ENCODE measurements at places on chromosomes 3 and 15.
A peak's percentile ranks its signal among the peaks of the same experiment; 100 is the strongest.

DNA sequence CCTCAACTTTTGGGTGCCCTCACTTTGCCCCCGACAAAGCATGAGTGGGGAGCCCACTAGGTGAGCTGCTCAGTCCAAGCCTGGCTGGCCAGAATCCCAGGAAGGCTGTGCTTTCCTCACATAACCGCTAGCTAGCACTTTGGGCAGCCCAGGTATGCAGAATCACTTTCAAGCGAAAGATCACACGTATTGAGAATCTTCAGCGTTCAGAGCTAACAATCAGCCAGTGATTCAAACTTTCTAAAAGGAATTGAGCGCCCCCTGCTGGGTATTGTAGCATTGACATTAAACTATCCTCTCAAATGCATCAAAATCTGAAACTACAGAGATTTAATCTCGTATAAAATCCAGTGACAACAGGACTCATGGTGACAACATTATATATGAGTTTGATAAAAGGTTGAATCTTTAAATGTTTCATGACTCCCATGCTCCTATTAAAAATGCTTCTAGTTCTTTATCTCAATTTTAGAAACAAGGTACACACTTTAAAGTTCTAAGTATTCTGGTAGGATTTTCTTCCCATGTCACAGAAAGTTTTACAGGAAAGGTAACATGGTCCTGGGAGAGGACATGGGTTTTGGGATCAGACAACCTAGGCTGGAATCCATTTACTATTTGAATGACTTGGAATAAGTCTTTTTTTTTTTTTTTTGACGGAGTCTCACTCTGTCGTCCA lies 11.8 kb downstream of the ANAPC13 start:
- no peak overlapping the region for H3K4me3 ChIP-seq
- peaks cover 6% of the 10 kb centered on the region for H3K4me1 ChIP-seq
- H3K36me3 ChIP-seq, result no peaks in the 10 kb centered on the region
- DNase-seq, result peak; percentile 99

DNA sequence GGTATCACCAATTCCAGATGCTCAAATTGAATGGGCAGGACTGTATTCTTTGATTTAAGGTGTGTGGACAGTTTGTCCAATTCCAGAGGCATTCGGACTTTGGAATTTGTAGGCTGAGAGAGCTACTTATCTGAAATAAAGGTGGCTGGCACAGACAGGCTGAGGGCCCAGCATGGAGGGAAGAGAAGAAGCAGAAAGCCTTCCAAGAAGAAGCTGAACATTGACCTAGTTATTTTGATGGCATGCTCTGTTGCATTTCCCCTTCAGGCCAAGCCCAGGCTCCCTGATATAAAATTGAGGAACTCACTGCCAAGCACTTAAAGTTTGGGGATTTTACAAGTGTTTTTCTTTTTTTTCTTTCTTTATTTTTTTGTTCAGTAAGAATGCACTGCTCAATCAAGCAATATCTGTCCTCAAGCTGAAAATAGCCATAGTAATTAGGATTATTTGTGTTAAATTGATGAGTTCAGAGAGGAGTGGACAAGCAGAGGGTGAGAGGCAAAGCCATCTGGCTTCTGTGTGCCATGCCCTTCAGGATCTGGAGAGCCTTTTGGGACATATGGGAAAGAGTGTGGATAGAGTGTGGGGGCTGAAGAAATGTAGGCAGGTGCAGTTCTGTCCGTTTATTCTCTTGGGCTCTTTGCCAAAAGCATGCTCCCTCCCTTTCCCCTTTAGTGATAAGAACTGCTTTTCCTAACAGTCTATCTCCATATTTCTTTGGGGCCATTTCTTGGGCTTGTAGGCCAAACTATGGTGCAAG lies 148.9 kb downstream of the OXSM start:
- no peaks in the 10 kb centered on the region for H3K4me1 ChIP-seq
- H3K4me3 ChIP-seq, result no peak overlapping the region
- DNase-seq, result no peak
- no peak overlapping the region for H3K27ac ChIP-seq
- H3K27me3 ChIP-seq, result no peaks in the 10 kb centered on the region

DNA sequence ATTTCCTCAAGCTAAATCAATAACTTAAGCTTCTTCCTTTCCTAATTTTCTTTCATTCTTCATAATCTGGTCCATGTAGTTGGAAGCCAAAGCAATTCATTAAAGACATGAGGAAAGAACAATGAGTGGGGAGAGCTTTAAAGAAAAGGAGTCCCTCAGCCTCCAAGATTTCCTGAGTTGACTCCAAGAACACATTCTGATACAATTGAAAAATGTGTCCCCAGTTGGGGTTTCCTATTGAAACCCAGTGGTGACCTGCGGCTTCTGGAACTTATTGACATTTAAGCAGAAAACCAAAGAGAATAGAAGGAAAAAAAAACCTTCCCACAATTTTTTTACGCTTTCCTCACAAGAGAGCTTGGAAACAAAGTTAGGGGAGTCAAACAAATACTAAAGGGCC lies 37.0 kb downstream of the ATP8B4 start:
- H3K4me1 ChIP-seq, result no peaks in the 10 kb centered on the region
- H3K36me3 ChIP-seq, result no peaks in the 10 kb centered on the region
- H3K4me3 ChIP-seq, result no peak overlapping the region
- H3K27ac ChIP-seq, result no peak overlapping the region
- DNase-seq, result no peak

DNA sequence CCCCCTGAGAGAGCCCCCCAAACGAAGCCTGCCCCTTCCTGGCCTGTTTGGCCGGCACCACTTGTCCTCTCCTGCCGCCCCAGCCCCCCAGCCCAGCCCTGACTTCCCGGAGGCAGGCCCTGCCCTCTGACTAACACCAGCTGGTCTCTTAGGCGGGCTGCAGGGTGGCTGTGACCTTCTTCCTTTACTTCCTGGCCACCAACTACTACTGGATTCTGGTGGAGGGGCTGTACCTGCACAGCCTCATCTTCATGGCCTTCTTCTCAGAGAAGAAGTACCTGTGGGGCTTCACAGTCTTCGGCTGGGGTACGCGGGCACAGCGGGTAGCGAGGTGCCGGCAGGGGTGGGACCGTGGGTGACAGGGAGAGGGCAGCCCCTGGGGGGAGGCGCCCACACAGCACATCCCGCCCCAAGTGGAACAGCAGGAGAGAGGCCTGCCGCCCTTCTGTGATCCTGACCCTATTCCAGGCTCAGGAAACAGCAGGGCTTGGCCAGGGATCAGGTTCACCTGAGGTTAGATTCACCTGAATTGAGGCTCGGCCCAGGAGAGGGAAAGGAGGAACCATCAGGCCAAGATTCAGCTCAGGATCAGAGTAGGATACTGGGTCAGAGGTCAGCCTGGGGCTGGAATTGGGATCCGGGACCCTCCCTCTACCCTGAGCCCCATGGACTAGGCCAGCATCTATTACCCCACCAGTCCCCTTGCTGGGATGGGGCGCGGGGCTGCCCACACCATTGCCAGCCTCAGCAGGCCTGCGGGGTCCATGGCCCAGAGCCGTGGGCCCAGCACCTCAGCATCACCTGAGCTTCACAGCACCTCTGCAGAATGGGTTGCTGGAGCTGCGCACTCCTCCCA lies 21.9 kb downstream of the PTH1R start:
- DNase-seq, result no peak
- H3K27ac ChIP-seq, result no peak overlapping the region
- H3K36me3 ChIP-seq, result no peaks in the 10 kb centered on the region
- H3K4me3 ChIP-seq, result no peak overlapping the region

DNA sequence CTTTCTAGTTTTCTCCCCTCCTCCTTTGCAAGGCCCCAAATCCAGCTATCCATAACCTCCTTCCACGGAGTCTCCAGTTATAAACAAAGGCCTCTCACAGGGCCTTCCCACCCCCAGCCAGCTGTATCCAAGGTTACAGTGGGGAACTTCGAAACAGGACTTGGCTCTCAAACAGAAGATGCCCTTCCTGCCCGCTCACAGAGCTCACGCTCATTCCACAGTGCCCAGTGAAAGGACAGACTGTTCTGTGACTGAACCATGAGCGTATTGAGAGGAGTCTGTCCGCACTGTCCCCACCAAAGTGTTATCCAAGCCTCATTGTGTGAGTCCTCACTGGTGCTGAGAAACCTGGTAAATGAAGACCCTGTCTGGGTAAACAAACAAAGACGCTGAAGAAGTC lies 35.4 kb downstream of the ARHGAP31 start:
- H3K27ac ChIP-seq, result no peak overlapping the region
- H3K4me3 ChIP-seq, result no peak overlapping the region
- DNase-seq, result no peak
- peaks cover 22% of the 10 kb centered on the region for H3K4me1 ChIP-seq
- H3K36me3 ChIP-seq, result peaks cover 9% of the 10 kb centered on the region

DNA sequence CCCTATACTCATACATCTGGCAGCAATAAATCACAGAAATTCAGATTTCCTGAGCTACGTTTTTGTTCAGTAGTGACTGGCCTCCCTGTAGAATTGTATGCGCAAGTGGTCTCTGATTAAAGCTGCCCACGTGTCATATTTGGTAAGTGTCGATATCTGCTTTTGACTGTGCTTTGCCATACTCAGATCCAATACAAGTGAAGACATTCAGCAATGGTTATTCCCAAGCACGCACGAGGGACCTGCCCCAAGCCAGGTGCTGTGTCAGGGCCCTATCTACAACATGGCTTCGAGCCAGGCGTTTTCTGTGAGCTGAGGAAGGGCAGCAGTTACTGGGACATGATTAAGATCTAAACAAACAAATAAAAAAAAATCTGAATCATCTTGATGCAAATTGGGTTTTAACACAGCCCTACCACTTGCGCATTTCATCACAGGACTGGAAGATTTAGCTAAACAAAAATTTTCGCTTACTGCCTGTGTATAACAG lies 47.2 kb upstream of the ICE2 start:
- H3K4me3 ChIP-seq, result no peak overlapping the region
- H3K36me3 ChIP-seq, result no peaks in the 10 kb centered on the region
- H3K27ac ChIP-seq, result no peak overlapping the region
- no peaks in the 10 kb centered on the region for H3K4me1 ChIP-seq
- H3K27me3 ChIP-seq, result no peaks in the 10 kb centered on the region

- H3K27ac ChIP-seq, result no peak overlapping the region
- no peak for DNase-seq
- H3K4me1 ChIP-seq, result no peaks in the 10 kb centered on the region
- no peak overlapping the region for H3K4me3 ChIP-seq
These were observed 979 bp downstream of the UNC13C start for GRCh38 chr15:53979051-53979788.

DNA sequence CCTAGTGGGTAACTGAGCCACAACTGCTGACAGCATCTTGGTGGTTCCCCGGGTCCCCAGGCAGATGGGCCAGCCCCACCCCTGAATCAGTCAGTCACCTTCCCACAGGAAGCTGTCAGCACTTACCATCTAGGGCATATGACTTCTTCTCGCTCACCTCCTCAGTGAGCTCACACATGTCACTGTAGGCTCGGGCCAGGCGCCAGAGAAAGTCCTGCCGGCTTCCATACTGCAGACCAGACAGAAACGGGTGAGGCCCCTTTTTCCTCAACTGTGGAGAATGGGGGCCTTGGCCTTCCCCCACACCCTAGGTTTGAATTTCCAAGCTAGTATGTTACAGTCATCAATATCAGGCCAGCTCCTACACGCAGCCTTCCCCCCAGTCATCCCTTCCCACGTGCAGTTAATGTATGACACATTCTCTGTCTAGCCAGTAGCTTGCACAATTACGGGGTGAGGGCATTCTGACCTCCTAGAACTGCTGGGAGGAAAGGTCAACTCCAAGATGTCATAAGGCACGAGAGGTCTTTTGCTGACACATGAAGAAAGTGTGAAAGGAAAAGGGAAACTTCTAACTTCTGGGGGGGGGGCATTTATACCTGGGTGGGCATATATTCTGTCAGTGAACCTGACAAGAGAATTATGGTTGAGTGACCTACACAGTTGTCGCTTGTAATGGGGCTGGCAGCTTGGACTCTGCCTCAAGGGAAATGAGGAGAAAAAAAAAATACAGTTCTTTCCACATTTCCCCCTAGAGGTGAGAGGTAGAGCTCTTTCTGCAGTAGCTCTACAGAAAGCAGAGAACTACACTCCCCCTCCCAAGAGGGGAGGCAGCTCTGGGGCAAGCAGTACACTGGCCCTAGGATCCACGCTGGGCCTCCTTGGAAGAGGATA lies 10.9 kb downstream of the RMDN3 start:
- peaks cover 27% of the 10 kb centered on the region for H3K36me3 ChIP-seq
- no peak overlapping the region for H3K27ac ChIP-seq
- peaks cover 5% of the 10 kb centered on the region for H3K4me1 ChIP-seq
- DNase-seq, result peak; percentile 33

GRCh38 chr3:84209474-84209873 lies 749.3 kb upstream of the CADM2 start:
- no peak overlapping the region for H3K4me3 ChIP-seq
- no peaks in the 10 kb centered on the region for H3K36me3 ChIP-seq
- no peaks in the 10 kb centered on the region for H3K4me1 ChIP-seq
- no peaks in the 10 kb centered on the region for H3K27me3 ChIP-seq

DNA sequence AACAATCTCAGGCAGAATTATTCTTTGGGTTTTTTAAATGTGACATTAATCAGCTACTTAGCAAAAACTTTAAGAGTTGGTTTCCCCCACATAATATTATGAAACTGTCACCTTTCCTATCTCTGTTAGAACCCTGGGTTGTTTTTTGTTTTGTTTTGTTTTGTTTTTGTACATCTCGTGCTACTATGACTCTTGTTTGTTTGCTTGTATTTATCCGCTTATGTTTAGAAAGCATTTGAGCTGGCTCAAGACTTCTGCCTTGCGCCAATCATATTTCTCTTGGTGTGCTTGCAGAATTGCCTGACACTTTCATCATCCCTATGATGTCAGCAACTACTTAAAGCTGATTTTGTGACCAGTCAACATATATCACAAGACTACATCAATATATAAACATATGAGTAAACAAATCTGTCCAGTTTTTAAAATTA lies 116.9 kb downstream of the DCLK3 start:
- no peak overlapping the region for H3K4me3 ChIP-seq
- H3K27me3 ChIP-seq, result no peaks in the 10 kb centered on the region
- no peaks in the 10 kb centered on the region for H3K36me3 ChIP-seq
- H3K27ac ChIP-seq, result no peak overlapping the region
- no peak for DNase-seq

DNA sequence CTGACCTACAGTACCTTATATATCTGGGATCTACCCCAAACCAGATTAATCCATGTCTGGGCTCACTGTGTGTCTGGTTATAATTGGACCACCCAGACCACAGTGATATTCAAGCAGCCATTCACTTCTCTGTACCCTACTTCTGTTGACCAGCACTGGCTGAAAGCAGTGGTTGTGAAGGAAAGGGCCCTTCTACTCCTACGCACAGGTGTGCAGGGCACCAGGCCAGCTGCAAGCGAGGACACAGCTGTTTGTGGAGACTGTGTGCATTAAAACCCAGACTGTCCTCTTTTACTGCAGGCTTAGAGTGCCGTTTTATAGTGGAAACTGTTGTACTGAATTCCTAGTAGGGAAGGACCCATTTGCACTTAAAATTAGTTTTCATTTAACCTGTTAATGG lies 29.5 kb downstream of the CTDSPL start:
- H3K4me3 ChIP-seq, result no peak overlapping the region
- DNase-seq, result no peak
- no peak overlapping the region for H3K27ac ChIP-seq
